ENCODE measurements at places on chromosomes 6 and 20. TPM values are rescaled to one million over a fixed set of nuclear protein-coding genes. Genes with fewer than 3 reads are reported as not detected.

GRCh38 chr6:162325051-162325450 is 402.5 kb downstream of the PRKN start:
- DNase-seq = no peak

DNA sequence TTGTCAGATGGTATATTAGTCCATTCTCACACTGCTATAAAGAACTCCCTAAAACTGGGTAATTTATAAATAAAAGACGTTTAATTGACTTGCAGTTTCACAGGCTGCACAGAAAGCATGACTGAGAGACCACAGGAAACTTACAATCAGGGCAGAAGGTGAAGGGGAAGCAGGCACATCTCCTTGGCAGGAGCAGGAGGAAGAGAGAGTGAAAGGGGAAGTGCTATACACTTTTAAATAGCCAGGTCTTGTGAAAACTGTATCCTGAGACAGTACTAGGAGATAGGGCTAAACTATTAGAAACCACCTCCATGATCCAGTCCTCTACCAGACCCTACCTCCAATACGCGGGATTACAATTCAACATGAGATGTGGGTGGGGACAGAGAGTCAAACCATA is 193.9 kb upstream of the KCNG1 start:
- DNase-seq = no peak

DNA sequence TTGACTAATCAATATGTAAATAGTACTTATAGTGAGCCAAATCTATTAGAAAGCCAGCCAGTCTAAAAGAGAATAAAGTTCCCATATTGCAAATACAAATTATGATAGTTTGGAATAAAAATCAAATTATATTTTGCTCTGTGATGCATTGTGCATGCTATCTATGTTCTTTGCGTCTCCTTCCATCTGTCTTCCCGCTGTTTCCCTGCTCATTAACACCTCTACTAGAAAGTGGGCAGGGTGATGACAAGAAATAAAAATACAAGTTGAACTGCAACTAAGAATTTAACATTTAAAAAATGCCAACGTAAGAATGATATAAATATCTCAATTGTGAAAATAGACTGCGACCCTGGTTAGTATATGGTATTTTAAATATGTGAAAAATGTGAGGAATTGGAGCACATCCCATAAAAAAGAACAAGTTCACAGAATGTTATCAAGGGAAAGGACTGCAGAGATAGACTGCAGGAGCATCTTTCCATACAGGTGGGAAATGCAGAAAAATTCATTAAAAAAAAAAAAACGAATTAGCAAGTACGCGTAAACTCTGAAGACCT is 157.6 kb upstream of the PDE7B start:
- no peak for DNase-seq

- no peak for DNase-seq
Observed at GRCh38 chr20:52105442-52106422, 85.8 kb downstream of the ZFP64 start.

DNA sequence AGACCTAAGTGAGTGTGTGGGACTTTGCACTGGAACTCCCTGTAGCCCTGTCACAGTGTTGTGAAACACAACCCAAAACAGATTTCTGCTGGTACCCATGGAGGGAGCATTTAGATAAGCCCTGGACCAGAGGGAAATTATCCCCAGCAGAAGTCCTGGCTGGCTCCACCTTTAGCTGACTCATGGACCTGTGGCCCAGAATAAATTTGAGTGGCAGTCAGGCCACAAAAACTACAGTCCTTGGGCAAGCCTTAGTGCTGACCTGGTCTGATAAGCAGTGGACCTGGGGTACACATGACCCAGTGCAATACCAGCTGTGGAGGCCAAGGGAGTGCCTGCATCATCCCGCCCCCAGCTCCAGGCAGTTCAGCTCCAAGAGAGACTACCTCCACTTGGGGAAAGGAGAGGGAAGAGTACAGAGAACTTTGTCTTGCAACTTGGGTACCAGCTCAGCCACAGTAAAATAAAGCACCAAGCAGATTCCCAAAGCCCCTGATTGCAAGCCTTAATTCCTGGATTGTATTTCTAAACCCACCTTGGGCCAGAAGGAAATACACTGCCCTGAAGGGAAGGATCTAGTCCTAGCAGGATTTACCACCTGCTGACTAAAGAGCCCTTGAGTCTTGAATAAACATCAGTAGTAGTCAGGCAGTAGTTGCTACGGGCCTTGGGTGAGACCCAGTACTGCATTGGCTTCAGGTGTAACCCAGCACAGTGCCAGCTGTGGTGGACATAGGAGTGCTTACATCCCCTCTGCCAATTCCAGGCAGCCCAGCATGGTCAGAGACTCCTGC is 140.4 kb upstream of the COL21A1 start:
- peak; percentile 19 for DNase-seq

DNA sequence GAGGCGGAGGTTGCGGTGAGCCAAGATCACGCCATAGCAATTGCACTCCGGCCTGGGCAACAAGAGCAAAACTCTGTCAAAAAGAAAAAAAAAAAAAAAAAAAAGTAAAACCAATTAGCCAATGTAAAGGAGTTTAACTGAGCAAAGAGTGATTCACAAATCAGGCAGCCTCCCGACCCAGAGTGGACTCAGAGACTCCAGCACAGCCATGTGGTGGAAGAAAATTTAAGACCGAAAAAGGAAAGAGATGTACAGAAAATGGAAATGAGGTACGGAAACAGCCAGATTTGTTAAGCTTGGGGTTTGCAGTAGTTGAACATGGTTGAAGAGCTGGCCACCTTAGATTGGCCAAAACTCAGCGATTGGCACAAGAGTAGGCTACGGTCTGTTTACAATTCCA is 51.4 kb downstream of the ERMARD start:
- no peak for DNase-seq

- DNase-seq = no peak
Observed at GRCh38 chr20:49694450-49695071, 19.1 kb downstream of the B4GALT5 start.

DNA sequence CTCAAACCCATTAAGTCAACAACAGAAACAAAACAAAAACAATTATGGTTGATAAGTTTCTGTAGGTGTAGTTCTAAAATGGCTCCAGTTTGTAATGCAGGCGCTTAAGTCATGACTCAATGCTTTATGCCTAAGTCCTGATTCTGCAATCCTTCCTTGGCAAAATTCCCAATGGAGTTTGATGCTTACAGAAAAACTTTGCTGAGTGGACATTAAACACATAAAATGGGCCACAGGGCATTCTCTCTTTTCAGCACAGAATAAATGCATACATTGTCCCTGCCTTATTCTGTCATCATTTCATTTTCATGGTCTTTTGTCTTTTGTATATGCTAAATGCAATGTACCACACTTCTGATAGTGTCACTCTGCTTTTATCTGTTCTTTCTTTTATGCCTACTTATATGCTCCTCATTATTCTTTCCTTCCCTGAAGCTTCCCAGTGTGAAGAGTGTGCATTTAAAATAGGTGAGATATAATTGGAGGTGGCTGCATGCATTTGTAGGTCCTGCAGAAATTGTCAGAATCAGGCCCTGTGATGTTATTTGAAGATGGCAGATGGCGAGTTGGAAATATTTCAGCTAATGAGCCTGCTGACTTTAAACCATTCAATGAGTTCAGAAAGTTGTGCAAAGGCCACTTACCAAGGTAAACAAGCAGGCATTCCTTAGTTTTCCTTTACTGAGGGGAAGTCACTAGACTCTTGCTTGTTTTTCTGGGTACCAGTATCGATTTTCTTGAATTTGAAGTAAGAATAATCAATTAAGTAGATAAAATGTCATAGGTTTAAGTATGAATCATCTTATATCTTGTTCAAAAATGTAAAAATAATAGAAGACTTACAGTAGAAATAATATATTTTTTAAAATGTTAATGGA is 313.1 kb downstream of the TRDN start:
- no peak for DNase-seq

GRCh38 chr6:31354158-31354863 is 2.7 kb downstream of the HLA-B start:
- DNase-seq = no peak

- DNase-seq = no peak
Observed at GRCh38 chr6:165746331-165746730, 83.3 kb upstream of the PDE10A start.

DNA sequence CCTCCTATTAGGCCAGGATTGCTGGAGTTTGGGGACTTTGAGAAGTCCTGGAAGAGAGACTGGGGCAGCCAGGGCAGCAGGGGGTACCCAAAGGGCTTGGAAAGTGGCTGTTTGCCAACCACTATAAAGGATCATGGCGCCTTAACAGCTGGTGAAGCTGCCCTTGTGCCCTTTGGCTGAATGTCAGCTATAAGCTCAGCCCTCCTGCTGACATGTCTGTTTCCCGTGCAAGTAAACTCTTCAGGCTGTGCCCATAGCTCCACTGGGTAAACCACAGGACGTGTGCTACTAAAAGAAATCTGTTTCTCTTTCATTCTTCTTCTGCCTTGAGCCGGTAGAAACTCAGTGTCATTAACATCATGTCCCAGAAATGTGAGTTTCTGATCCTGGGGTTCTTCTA is 97.3 kb downstream of the CAP2 start:
- peak; percentile 69 for DNase-seq

- DNase-seq = peak; percentile 29
Observed at GRCh38 chr20:1450926-1451491, 15.6 kb downstream of the NSFL1C start.

DNA sequence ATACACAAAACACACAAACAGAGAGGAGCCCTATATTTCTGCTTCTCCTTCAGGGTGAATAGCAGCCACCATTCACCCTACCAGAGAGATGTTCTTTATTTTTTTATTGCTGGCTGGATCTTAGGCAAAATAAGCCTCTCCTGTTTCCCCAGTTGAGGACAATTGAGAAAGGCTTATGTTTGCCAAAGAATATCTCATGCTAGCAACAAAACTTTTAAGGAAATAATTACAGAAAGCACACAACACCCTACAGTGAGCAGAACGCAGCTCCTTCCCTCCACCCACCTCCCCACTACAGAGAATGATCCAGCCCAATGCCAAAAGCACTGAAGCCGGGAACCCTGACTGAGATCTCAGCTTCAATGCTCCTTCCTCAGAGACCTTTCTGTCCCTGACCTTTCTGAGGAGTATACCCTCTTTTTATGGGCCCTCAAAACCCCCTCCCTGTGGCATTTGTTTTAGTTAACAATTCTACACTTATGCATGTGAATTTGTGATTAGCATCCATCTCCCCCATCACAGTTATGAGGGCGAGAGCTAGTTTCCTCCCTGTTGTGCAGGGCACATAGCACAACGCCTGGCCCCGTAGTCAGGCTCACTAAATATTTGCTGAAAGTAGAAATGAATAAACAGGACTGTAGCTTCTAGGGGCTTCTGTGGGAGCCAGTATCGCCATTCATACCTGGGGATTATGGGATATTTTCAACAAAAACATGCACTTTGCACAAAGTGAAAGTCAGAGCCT is 491.6 kb upstream of the CDH4 start:
- no peak for DNase-seq

DNA sequence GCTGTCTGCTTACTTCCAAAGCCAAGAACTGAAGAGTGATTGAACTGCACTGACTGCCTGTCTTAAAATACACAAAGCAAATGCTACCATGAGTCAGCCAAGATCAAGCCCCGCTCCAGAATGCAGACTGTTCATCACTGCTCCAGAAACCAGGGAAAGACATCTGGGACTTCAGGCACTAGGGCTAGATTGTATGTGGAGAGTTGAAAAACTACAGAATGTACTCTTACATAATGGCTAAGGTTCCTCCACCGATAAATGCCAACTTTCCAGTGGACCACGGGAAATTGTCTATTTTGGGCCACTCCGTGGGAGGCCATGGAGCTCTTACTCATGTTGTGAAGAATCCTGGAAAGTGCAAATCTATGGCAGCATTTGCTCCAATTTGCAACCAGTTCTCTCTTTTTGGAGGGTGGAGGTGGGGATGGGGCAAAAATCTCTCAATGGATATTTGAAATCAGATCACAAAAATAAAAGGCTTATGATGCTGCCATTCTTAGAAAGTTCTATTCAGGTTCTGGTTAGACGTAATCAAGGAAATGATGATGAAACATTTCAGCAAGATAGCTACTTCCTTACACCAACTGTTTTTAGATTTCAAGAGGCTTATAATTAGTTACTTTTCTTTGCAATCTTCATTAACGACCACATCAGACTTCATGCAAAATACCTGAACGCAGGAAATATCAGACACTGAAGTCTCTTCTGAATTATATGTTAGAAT is 11.8 kb upstream of the CAP2 start:
- peak; percentile 96 for DNase-seq

- DNase-seq = no peak
Observed at GRCh38 chr20:8675896-8676295, 393.0 kb upstream of the PLCB4 start.

GRCh38 chr20:19510611-19511010 is 247.4 kb upstream of the RIN2 start:
- no peak for DNase-seq

- DNase-seq = no peak
Observed at GRCh38 chr20:58661598-58662473, 10.8 kb downstream of the STX16 start.

GRCh38 chr6:30570263-30570662 is 979 bp upstream of the ABCF1 start:
- DNase-seq = no peak

DNA sequence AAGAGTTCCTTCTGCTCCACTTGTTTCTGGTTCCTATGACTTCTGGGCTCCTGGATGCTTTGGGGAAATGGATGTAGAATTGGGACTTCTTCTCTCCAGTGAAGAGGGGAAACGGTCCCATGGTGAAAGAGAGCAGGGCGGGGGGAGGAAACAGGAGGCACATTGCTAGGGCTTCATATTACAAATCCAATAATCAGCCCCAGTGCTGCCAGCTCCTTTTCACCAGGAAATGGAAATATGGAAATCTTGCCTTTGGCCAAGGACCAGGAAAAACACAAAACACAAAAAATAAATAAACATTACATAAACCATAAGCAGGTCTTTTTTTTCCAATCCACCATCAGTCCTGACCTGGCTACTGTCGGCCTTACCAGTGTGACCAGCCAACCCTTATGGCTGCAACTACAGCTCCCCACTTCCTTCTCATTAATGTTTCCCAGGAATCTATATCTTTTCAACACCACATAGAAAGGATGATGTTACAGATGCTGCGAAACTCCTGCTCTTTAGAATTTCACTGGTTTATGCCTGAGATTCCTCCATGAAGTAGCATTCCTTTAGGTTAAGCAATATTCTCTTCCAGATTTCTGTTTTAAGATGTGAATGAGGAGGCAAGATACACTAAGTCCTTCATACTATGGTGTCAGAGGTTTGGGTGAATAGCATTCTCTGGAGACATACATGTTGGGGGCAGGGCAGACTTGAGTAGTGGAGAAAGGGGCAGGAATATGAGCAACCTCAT is 2.0 kb downstream of the PI3 start:
- no peak for DNase-seq

The PSORS1C2 gene
- total RNA-seq = not detected

The ADGRF1 gene
- total RNA-seq = not detected

The KIF25 gene
- not detected for total RNA-seq

The HECA gene
- 15.0 TPM for total RNA-seq

The RAMACL gene
- not detected for total RNA-seq

The C6orf141 gene
- total RNA-seq = not detected

The CRISP2 gene
- not detected for total RNA-seq

The TRIM40 gene
- total RNA-seq = not detected

The ZNF391 gene
- 0.03 TPM for total RNA-seq

The CST9L gene
- not detected for total RNA-seq

The HACE1 gene
- 9.0 TPM for total RNA-seq

The KHDC1L gene
- total RNA-seq = not detected

The LY6G6C gene
- not detected for total RNA-seq

Measured in myocyte (in vitro differentiated cells).